ENCODE measurements at places on chromosomes 11 and 22.

- no peak for DNase-seq
Observed at GRCh38 chr11:11108026-11108425, 245.0 kb downstream of the CSNK2A3 start.

- DNase-seq = no peak
Observed at GRCh38 chr22:22802339-22802970, 85.2 kb upstream of the IGLL5 start.

DNA sequence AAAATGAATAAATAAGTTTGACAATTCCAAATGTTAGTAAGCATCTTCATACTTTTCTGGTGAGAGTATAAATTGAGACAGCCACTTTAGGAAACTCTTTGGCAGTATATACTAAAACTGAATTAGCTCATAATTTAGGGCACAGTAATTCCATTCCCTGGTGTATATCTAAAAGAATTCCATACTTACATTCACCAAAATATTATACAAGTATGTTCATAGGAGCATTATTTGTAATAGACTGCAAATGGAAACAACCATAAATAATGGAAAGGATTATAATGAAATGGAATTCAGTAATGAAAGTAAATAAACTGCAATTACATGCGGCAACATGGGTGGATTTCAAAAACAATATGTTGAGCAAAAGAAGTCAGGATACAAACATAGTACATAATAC lies 315.8 kb upstream of the LRRC4C start:
- no peak for DNase-seq

GRCh38 chr11:76838678-76839068 lies 22.0 kb upstream of the ACER3 start:
- no peak for DNase-seq

- DNase-seq = no peak
Observed at GRCh38 chr22:48840112-48840949, 987.3 kb downstream of the BRD1 start.

GRCh38 chr11:116736763-116737162 lies 36.0 kb downstream of the BUD13 start:
- no peak for DNase-seq

DNA sequence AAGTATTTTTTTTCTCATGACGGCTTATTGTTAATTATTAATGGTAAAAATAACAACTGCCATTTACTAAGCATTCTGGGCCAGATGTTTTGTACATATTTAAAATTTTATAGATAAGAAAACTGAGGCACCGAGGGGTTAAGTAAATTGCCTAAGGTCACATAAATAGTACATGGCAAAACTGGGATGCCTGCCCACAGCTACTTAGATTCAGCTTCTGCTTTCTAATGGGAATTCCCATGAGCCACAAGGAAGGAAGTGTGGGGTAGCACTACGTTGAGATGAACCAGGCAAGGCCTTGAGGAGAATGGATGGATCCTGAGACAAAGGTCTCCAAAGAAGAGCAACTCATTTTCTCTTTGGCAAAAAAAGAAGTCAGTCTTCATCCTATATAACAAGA lies 11.9 kb upstream of the PHF21A start:
- no peak for DNase-seq

- DNase-seq = no peak
Observed at GRCh38 chr11:74634537-74634936, 42.2 kb downstream of the POLD3 start.

DNA sequence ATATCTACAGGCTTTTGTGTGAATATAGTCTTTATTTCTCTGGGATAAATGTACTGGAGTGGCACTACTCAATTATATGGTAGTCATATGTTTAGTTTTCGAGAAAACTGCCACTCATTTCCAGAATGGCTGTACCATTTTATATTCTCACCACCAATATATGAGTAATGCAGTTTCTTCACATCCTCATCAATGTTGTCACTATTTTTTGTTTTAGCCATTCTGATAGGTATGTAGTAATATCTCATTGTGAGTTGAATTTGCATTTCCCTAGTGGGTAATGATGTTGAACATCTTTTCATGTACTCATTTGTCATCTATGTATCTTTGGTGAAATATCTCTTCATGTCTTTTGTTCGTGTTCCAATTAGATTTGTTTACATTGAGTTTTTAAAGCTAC lies 18.0 kb downstream of the ACRV1 start:
- no peak for DNase-seq
